ENCODE measurements at places on chromosomes 5 and 9. TPM values are rescaled to one million over a fixed set of nuclear protein-coding genes. Genes with fewer than 3 reads are reported as not detected.

TLE1 gene
- total RNA-seq, result 20.2 TPM

WDR38 gene
- not detected for total RNA-seq

TAS2R1 gene
- total RNA-seq, result not detected

SLC45A2 gene
- total RNA-seq, result 0.20 TPM

C6 gene
- total RNA-seq, result 0.37 TPM
